Myocyte (in vitro differentiated cells): ENCODE measurements at places on chromosomes 6 and 20.

DNA sequence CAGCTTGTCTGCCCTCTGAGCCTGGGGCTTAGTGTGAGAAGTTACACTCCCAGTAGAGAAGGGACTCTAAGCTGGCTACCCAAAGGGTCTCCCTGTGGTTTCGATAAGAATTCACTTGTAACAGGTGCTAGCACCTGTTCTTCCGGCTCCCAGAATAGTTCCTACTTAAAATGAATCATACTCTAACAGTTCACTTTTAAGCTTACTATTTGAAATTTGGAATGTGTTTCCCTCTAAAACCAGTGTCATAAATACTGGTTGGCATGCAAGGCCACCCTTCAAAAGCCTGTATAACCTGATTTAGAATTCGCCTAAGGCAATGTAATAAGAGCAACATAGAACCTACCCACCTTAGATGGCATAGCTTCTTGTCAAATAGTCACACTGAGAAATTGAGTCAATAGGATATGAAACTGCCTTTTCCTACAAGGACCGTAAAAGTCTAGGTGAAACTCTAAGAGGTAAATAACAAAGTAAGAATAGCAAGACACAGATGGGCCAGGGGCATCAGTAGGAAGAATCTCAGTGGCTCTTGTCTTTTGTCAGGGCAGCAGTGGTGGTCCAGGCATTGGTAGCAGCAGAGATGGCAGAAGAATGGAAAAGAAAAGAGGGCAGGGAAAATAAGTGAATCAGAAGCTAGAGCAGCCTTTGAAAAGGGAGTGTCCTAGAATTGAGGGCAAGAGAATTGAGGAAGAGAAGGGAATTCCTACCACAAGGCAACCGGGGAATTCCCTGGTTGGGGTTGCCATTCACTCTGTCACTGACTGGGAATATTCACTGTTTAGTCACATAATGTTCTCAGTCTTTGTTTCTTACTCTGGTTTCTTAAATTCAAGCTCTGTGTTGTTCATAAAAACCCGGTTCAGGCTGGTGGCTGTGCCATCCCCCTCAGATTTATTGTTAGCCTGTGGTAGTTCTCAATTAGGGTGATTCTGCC is 91.5 kb downstream of the HIVEP2 start:
- DNase-seq = peak; percentile 95

GRCh38 chr6:100305209-100305869 is 159.4 kb downstream of the SIM1 start:
- no peak for DNase-seq

DNA sequence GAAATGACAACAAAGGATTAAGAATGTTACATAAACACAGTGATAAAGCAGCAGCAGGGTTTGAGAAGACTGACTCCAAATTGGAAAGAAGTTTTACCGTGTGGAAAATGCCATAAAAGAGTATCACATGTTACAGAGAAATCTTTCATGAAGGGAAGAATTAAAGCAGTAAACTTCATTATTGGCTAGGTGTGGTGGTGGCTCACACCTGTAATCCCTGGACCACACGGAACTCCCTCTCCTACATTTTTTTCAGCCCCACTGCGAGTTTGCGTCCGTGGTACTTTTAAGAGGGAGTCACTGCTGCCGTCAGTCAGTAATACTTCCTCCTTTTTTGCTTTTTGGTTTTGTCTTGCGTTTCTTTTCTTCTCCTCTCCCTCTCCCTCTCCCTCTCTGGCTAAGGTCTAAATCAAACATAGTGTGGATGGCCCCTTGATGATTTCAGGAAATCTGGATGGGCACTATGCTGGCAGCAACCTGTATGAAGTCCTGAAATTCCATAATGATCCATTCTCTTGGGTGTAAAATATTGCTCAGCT is 112.3 kb downstream of the MAN1A1 start:
- no peak for DNase-seq

GRCh38 chr6:26403893-26404292 is 1.8 kb downstream of the BTN3A1 start:
- DNase-seq = no peak

- no peak for DNase-seq
These were observed 4.6 kb downstream of the IRF4 start for GRCh38 chr6:396126-396520.

DNA sequence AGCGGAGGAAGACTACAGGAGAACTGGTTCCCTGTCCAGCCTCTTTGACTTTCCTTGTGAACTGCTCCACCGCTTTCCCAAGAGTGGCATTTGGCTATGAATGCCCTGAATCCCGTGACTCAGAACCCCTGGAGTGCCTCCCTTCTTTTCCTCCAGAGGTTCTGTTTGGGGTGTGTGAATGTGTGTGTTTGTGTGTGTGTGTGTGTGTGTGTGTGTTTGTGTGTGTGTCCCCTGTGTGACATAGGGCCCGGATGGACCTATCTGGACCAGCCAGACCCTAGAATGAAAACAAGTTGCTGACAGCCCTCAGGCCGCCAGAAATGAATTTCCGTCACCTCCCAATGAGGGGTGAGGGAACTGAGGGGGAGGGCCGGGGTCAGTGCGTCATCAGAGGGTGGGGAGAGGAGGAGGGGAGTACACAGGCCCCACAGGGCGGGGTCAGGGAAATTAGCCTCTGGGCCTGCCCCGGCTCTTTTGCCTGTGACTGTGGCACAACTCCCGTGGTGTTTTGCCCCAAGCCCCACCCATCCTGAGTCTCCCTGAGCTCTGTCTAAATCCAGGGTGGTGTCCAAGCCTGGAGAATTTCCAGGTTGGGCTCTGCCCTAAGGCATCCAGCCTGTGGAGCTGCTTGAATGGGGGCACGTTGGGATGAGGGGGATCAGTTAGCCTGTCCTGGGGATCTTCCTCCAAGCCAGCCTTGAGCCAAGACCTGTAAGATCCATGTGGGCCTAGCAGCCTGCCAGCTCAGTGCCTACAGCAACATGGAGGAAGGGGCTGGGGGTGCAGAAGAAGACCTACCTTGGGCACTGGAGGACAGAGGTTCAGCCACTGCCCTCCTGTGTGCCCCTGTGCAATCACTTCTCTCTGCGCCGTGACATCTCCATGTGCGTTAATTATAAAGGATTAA is 15.2 kb upstream of the MRPS18A start:
- peak; percentile 92 for DNase-seq

GRCh38 chr20:14829906-14830305 is 492.5 kb upstream of the FLRT3 start:
- no peak for DNase-seq

DNA sequence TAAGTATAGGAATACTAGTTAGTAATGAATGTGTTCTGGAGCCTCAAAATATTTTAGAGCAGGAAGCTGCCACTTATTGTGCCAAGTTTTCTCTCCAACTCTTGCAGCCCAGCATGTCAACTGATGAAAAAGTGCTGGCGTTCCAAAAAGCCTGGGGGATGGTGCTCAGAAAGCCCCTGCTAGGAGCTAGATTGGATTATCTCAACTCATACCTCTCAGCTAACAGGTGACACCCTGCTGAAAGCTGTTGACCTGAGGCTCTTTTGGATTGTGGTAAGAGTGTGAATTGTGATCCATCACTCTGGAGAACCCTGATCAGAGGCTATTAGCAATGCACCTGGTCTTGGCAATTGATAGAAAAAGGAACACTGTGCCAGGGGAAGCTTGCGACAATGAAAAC is 580.4 kb downstream of the EYS start:
- DNase-seq = no peak

GRCh38 chr20:17941087-17941825 is 27.3 kb downstream of the SNX5 start:
- no peak for DNase-seq

- DNase-seq = no peak
These were observed 56.8 kb upstream of the MPC1 start for GRCh38 chr6:166439366-166440091.

DNA sequence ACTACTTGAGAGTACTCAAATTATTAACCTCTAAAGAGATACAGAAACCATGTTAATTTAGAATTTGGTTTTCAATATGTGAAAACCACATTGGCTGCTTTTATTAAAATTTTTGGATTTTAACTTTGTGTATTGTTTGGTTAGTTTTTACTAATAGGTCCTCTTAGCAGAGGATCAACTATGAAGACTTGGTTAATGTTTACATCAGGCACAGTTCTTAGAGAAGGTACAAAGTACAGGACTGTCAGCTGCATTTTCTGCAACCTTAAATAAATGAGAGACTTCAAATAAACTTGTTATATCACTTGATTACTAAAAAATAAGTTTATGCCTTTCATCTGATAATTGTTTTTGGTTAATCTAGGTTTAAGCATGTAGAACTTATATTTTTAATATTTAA is 89.1 kb downstream of the PHF3 start:
- no peak for DNase-seq

- no peak for DNase-seq
These were observed 93.4 kb upstream of the EEF1E1 start for GRCh38 chr6:8195714-8196102.

DNA sequence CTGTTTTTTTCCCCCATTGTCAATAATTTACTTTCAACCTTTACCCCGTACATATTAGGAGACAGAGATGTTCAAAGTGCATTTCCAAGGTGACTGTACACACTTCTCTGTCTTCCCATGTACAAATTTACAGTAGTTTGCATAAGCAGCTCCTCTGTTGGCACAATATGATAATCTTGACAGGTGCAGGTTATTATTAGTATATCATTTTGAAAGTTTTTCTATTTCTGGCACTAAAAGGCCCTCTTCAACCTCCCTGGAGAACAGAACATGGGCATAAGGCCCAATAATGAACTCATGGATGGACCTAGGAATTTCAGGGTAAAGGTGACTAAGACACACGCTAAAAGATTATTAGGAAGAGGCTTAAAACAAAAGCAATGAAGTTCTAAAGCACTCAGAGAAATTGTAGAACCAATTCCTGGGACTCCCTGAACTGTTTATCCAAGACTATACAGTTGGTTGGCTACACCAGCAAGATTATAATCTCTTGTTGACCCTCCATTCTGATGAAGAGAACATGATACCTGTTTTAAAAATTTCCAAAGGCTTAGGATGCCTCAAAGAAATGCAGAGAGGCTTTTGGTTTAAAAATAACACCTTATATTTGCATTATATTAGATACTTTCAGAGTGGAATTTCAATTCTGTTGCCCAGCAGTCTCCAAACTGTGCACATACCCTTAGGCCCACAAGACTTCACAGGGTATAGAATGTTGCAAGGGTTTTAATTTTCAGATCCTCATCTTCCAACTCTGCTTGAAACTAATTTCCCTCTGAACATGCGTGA is 1.1 kb downstream of the AIG1 start:
- peak; percentile 82 for DNase-seq

GRCh38 chr20:63124092-63124781 is 91.7 kb downstream of the YTHDF1 start:
- no peak for DNase-seq

- no peak for DNase-seq
These were observed 361.2 kb downstream of the RNF144B start for GRCh38 chr6:18748314-18748713.

DNA sequence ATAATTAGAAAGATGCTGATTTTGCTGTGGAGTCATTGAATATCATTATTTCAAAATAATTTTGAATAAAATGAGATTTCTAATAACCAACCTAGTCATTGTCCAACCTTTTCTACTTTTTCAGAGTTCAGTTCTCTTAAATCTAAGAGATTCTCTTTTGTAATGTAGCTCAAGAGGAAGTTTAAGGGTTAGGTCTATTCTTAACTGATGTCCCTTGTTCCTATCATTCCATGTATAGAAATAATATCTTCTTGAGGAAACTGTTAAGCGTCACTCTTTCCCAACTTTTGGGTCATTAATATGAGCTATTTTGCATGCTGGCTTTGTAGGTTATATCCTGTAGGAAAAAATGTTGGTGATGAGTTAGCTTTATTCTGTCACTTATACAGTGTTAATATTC is 27.0 kb downstream of the RNF144B start:
- DNase-seq = no peak

DNA sequence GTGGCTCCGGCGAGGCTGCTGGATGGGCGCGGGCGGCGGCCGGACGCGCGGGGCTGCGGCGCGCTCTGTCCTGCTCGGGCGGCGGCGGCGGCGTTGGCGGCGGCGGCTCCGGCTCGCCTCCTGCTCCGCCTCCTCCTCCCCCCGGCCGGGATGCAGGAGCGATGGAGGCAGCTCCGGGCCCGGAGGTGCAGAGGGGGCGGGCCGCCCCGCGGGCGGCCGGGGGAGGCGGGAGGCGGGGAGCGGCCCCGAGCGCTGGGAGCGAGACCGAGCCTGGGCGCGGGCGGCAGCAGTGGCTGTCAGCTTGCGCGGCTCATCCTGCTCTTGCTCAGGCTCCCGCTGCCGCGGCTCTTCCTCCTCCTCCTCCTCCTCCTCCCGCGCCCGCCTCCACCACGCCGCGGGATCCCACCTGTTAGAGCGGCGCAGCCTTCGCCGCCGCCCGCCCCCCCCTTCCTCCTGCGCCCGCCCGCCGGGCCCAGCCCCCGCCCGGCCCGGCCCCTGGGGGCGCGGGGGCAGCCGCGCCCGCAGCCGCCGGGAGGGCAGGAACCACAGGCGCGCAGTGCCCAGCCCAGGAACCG is at the start of gene NOL4L:
TSS of gene NOL4L (minus strand) at position 323 of the 575 bp plus-strand sequence. CDS start 443 bp downstream, outside the sequence.
- no peak for DNase-seq

GRCh38 chr6:34462551-34462971 is 3.3 kb upstream of the PACSIN1 start:
- no peak for DNase-seq

DNA sequence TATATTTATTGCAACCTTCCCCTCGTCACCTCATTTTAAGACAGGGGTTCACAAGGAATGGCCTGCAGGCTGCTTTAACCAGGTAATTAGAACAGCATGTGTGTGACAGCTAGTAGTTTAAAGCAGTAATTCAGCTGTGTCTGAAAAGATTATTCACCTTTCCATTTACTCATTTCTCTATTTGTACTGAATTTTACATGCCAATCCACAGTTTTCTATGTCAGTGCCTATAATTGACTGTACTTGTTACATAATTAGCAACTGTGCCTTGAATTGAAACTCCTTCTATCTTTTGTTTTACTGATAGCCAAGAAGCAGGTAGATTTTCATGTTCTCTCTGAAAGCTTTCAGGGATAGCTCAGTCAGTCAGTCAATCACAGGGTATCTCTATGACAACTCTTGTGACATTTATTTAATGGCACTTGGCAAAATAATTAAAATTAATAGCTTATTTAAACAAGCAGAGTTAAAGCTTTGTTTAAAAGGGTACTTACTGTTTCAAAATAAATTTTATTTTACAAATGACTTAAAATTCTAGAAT is 214.0 kb downstream of the ZFAND3 start:
- no peak for DNase-seq

DNA sequence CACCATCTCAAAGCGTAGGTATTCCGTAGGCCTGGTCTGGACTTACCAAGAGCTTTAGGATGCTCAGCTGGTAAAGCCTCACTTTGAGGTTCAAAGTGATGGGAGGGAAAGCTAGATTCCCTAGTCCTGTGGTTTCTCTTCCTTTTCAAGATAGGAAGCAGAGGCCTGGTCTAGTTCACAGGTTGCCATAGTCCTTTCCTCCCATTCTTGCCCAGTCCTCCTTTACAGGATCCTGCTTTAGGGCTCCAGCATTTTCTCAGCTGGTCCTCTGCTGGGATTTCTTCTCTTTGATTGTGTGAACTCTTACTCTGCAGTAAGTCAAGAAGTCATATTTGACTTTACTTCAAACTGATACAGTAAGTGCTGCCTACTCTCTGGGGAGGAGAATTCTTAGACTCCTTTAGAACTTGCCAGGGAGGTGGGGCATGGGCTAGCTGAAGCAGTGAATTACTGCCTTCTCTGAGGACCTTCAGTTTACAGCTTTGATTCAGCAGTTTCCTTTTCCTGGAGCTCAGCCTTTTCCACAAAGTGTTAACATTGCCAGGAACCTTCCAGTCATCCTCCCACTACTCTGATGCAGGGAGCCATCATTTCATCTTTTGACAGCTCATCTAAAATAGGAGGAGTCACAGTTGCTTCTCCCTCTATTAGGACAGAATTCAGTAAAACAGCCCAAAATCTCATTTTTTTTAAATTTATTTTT is 42.8 kb upstream of the PLCG1 start:
- no peak for DNase-seq
